ENCODE measurements at places on chromosomes 1 and 21.

GRCh38 chr1:58065520-58065919 lies 481.0 kb downstream of the OMA1 start:
- no peak for DNase-seq

DNA sequence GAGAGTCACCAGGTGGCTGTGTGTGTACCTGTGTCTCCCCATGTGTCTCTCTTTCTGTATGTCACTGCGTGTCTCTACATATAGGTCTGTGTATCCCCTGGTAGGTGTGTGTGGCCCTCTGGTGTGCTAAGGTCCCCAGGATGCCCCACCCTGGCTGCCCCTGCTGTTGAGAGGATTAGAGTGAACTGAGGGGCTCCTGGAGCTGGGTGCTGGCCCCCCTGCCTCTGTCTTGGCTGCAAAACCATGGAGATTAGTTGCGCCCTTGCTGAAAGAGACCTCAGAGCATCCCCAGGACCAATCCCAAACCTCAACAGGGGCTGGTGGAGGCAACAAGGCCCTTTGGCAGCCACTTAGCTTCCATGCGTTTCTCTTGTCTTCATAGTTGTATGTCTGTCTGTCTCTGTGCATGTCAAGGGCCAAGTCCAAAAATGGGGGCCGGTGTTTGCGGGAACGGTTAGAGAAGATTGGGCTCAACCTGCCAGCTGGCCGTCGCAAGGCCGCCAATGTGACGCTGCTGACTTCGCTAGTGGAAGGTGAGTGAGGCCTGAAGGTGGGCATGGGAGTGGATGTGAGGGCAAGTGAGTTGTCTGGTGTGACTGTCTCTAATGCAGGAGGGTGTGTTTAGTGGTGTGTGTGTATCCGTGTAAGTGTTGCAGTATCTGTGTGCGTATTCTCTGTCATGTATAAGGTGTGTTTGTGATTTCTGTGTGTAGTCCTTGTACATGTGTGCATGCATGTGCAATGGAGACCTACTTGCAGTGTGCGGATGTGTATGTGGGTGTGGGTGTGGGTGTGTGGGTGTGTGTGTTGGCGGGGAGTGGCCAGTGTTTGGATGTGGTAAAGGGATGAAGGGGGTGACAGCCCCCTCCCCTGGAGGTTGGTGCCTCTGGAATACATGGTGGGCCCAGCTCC lies 16.7 kb downstream of the TFAP2E start:
- DNase-seq, result no peak

GRCh38 chr1:3529099-3529729 lies 74.7 kb downstream of the ARHGEF16 start:
- DNase-seq, result no peak

DNA sequence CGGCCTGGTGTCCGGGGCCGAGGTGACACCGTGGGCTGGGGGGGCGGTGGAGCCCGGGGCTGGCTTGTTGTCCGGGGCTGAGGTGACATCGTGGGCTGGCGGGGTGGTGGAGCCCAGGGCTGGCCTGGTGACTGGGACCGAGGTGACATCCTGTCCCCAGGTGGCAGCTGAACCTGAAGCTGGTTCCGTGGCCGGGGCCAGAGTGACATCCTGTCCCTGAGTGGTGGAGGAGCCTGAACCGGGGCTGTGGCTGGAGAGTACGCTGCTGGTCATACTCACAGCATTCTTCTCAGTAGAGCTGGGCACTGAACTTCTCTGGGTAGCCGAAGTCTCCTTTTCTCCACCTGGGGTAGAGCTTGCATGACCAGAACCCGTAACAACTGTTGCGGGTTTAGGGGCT lies 15.8 kb downstream of the THBS3 start:
- no peak for DNase-seq

DNA sequence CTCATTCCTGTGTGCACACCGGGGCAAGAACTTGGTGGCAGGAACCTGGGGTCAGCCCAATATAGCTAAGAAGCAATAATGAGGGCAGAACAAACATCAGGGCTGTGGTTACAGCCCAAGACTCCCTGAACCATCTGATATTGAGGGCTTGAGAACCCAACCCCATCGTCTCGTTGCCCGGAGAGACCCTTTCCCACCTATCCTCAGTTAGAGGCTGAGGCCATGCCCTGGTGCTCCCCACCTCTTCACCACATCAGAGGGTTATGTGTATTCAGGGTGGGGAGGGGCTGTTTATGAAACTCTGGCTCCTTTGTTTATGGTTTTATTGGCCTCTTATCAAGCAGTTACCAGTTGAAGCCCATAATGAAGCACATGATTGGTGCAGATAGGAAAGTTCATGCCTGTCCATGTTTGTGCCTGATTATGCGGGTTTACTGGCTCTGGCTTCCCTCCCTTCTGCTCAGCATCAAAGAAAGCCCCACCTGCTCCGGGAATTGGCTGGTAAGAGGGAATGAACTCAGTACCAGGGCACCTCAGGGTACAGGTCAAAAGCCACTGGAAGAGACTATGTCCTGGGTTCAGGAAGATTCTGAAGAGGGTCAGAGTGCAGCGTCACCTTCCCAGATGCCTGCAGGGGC lies 14.5 kb downstream of the NUAK2 start:
- DNase-seq, result no peak

- no peak for DNase-seq
Observed at GRCh38 chr21:16563795-16564194, 834.0 kb downstream of the USP25 start.

- DNase-seq, result no peak
Observed at GRCh38 chr1:18161690-18162089, 54.1 kb downstream of the IGSF21 start.

DNA sequence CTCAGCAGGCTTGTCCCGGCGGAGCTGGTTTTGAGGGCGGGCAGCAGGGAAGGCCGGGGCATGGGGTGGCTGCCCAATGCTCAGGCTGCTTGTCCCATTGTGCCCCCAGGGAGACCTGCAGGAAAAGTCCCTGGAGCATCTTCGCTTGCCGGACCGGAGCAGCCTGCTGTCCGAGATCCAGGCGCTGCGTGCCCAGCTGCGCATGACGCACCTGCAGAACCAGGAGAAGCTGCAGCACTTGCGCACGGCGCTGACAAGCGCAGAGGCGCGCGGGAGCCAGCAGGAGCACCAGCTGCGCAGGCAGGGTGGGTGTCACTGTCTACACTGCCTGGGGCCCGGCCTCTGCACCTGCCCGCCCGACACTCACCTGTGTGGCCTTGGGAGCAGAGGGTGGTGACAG lies 30.4 kb upstream of the DIP2A start:
- DNase-seq, result no peak

DNA sequence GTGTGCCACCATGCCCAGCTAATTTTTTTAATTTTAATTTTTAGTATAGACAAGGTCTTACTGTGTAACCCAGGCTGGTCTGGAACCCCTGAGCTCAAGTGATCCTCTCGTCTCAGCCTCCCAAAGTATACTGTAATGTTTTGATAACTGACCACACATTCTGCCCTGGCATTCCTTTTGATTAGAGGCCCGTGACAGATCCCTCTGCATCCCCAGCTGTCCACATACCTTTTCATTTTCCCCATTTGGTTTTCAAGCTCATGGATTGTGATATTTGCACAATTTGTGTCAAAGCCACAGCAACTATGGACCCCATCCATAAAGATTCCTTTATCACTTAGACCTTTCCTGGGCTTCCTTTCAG lies 116.8 kb upstream of the ATP1A1 start:
- DNase-seq, result no peak

DNA sequence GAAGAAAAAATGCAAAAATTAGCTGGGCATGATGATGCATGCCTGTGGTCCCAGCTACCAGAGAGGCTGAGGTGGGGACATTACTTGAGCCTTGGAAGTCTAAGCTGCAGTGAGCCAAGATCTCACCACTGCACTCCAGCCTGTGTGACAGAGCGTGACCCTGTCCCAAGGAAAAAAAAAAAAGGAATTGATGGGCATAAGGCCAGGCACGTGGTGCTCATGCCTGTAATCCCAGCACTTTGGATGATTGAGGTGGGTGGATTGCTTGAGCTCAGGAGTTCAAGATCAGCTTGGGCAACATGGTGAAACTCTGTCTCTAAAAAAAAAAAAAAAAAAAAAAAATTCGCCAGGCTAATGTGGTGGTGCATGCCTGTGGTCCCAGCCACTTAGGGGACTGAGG lies 55.8 kb upstream of the ATP2B4 start:
- no peak for DNase-seq

DNA sequence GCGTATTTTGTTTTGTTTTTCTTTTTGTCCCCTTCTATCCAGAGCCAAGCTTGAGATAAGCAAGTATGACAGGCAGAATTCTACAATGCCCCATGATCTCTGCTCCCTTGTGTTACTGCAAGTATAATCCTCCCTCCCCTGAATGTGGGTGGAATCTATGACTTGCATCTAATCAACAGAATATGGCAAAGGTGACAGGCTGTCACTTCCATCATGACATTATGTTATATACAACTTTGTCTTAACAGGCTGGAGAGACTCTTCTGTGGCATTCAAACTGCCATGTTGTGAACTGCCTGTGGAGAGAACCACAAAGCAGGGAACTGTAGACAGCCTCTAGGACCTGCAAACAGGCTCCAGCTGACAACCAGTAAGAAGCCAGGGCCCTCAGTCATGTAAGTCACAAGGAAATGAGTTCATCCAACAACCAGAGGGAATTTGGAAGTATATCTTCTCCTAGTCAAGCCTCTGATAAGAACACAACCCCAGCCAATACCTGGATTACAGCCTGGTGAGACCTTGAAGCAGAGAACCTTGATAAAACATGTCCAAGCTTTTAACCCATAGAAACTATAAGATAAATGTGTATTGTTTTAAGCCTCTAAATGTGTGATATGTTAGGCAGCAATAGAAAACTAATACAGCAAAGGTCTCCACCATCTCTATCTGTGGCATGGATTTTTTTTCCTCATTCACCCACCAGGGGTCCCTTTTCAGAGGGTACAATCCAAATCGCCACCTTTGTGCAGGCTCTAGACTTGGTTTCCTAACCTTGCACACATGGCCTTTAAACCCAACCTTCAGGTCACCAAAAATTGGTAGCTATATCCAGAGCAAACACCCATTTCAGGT lies 5.7 kb upstream of the C1orf162 start:
- no peak for DNase-seq

GRCh38 chr1:46342084-46342656 lies 1.6 kb downstream of the NSUN4 start:
- no peak for DNase-seq

GRCh38 chr1:79979346-79979745 lies 972.8 kb upstream of the ADGRL4 start:
- DNase-seq, result no peak

- DNase-seq, result no peak
Observed at GRCh38 chr1:101064697-101065096, 39.1 kb upstream of the DPH5 start.

DNA sequence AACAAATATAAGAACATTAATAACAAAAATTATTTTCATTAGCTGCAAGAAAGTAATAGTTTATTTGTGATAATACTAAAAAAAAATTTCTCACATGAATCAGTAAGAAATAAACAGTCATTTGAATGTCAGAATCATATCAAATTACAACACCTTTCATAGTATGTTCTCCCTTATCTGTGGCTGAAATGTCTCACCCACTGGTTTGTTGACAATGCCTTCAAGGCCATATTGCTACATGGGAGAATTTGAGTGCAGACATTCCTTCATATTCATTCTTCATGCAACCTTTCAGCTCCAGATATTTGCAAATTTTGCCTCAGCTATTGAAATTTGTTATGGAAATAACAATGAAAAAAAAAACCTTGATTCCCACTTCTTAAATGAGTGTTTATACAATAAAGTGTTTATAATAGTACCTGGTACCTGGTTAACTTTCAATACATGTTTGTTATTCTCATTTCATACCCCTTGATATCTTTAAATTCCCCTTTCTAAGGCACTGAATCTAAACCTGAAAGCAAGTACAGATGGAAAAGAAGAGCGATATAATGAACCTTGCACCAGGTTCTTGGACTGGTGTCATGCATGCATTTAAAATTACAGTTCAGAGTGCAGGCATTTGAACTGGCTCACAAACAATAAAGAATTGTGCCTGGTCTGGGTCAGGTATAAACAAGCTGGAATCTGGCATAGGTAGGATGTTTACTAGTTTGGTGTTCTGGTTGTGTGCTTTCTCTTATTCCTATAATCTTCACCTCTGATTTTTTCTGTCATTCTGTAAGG lies 242.2 kb upstream of the ADGRL2 start:
- DNase-seq, result no peak

Measured in NCI-H1930 (cell line).